ENCODE measurements at places on chromosomes 1 and 21. TPM values are rescaled to one million over a fixed set of nuclear protein-coding genes. Genes with fewer than 3 reads are reported as not detected.
A peak's percentile ranks its signal among the peaks of the same experiment; 100 is the strongest.

GRCh38 chr1:53572815-53573173 lies 113.6 kb downstream of the DMRTB1 start:
- no peak overlapping the region for H3K27ac ChIP-seq
- peaks cover 5% of the 10 kb centered on the region for H3K4me1 ChIP-seq
- H3K27me3 ChIP-seq, result peaks cover 22% of the 10 kb centered on the region
- no peaks in the 10 kb centered on the region for H3K36me3 ChIP-seq
- DNase-seq, result no peak

DNA sequence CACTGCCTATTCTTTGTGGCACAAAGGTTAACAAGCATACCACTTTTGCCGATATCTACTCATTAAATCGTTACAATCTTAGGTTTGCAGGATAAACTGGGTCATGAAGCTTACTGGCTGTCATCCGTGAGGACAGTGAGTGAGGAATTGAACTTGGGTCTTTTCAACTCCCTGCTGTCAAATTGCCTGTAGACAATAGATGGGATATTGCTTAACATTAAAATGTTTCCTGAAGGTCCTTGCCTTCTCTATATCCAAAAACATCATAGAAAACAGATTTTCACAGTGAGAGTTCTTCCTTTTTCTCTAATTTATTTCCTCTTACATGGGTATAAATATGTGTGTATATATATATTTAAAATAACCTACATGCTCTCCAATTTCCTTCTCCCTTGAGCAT lies 257.8 kb downstream of the LMO4 start:
- DNase-seq, result no peak
- H3K4me3 ChIP-seq, result no peak overlapping the region
- no peaks in the 10 kb centered on the region for H3K36me3 ChIP-seq
- H3K4me1 ChIP-seq, result no peaks in the 10 kb centered on the region

DNA sequence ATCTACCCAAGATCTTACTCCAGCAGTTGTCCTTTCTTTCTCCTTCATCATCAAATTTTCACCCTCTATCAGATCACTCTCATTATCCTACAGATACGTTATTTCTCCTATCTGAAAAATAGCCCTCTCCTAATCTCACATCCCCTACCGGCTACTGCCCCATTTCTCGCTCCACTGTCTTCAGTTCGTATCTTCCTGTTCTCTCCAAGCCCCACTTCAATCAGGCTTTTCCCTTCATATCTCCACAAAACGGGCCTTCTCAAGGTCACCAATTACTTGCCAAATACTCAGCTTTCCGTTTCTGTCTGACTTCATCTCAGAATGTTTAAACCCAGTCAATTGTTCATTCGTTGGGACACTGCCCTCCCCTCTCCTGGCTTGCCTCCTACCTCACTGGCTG lies 32.4 kb downstream of the SLC30A1 start:
- no peak for DNase-seq
- no peak overlapping the region for H3K27ac ChIP-seq
- no peak overlapping the region for H3K4me3 ChIP-seq
- H3K36me3 ChIP-seq, result no peaks in the 10 kb centered on the region
- H3K4me1 ChIP-seq, result peaks cover 3% of the 10 kb centered on the region
- H3K27me3 ChIP-seq, result peaks cover 7% of the 10 kb centered on the region

DNA sequence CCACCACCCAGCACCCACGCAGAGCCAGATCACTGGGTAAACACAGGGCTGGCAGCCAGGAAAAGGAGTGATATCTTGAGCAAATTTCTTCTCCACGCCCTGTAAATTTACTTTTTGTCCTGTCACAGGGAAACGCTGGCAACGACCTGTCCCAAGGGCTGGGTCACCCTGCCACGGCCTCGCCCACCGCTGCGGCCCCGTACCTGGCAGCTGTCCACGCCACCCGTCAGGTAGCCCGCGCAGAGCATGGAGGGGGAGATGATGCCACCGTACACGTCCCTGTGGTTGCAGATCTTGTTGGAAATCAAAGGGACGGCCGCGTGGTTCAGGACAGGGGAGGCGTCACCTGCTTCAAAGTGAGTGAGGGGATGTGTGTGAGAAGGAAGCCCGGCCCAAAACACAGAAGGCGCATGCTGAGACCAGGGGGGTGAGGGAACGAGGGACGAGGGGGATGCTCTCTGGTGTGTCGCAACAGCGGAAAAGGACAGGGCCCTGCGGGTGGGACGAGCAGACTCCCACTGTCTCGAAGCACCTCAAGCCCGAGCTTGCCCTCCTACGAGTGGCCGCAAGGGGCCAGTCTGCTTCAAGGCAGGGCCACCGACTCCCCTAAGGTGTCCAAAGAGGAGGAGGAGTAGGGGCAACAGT lies 10.1 kb upstream of the TFF1 start:
- H3K27me3 ChIP-seq, result no peaks in the 10 kb centered on the region
- DNase-seq, result no peak
- H3K4me1 ChIP-seq, result peaks cover 8% of the 10 kb centered on the region

GRCh38 chr1:19621274-19621950 lies 22.7 kb upstream of the NBL1 start:
- H3K36me3 ChIP-seq, result peaks cover 12% of the 10 kb centered on the region
- H3K4me3 ChIP-seq, result no peak overlapping the region
- no peak overlapping the region for H3K27ac ChIP-seq
- no peak for DNase-seq
- H3K27me3 ChIP-seq, result no peaks in the 10 kb centered on the region

- peaks cover 8% of the 10 kb centered on the region for H3K27me3 ChIP-seq
- peaks cover 16% of the 10 kb centered on the region for H3K4me1 ChIP-seq
- no peak overlapping the region for H3K27ac ChIP-seq
Measured at GRCh38 chr1:52567943-52568342, 15.1 kb upstream of the TUT4 start.

- H3K4me3 ChIP-seq, result peak overlapping the region; percentile 12
- H3K4me1 ChIP-seq, result peaks cover 6% of the 10 kb centered on the region
- no peak overlapping the region for H3K27ac ChIP-seq
- peaks cover 5% of the 10 kb centered on the region for H3K27me3 ChIP-seq
Measured at GRCh38 chr1:91099746-91100621, 78.1 kb upstream of the ZNF644 start.

Gene KRTAP11-1
- not detected for total RNA-seq

DNA sequence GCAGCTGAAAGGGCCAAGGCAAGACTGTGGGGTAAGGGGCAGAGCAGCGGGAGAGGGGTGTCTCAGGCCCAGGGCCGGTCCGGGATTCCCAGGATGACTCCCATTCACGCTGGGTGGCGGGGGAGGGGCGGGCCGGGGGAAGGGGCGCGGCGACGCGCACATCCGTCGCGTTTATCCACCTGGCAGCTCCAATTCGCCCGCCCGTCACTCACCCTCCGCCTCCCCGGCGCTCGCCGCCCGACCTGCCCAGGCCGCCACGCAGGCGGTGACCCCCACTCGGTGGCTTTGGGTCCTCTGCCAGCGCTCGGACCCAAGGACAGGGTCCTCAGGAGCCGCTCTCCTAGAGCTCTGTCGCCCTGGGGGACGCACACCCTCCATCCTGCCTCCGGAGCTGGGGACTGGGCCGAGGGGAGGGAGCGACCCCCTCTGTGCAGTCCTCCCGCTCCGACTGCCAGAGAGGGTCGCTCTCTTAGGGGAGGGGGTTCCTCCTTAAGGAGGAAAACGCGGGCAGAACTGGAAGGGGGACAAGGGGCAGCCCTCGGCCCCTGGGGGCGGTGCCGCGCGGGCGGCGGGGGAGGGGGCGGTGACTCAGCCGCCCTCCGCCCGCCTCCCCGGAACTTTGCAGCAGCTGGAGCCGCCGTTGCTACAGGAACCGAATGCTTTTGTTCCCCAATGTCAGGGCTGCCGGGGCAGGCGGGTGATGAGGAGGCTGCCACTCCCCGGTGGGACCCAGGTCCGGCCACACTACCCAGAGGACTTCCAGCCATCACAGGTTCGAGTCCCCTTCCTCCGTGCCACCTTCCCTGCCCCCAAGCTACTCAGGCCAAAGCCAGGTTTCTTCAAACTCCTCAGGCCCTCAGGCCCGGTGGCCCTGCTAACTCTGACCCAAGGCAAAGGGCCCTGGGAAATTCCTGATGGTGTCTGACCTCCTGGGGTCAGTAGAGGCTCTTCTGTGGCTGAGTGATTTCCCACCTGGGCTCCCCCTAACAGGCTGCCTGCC lies 3.4 kb downstream of the ADGRB2 start:
- H3K4me1 ChIP-seq, result peaks cover 16% of the 10 kb centered on the region
- no peaks in the 10 kb centered on the region for H3K36me3 ChIP-seq
- H3K4me3 ChIP-seq, result peak overlapping the region; percentile 55
- H3K27ac ChIP-seq, result peak overlapping the region; percentile 16
- peak; percentile 69 for DNase-seq
- H3K27me3 ChIP-seq, result peaks cover 37% of the 10 kb centered on the region

DNA sequence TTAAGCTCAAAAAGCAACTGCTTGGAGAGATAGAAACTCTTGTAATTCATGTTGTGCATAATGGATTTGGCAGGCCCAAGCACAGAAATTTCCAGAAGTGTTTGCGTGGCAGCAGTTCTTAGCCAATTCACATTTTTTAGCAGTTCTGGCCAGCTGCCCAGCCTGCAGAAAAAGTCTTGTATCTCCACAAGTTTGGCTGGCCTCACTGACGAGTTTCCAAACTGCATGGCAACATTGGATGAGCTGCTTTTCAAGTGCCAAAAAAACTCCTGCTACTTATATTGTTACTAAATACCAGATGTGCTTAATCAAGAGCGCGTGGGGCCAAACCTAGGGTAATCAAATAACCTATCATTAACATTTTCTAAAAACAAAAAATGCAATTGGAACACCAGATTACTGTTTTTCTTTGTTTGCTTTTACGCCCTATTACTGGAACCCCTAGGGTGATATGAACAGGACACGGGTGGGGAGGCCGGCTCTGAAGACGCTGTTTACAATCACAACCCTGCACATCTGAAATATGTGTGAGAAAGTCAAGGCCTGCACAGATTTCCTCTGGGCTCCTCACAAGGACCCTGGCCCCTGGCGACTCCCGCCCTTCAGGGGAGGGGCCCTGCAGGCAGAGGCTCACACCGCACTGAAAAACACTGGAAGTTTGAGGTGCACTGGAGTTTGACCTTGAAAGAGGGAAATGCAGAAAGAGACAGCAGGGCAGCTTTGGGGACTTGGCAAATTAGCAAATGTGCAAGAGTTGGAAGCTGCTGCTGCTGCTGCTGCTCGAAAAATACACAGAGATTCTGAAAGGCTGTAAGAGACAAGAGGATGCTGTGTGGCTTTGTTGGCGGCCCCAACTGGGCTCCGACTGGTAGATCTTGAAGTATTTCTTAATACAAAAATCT lies 55.2 kb upstream of the TARBP1 start:
- peaks cover 2% of the 10 kb centered on the region for H3K27me3 ChIP-seq
- H3K27ac ChIP-seq, result no peak overlapping the region
- no peak for DNase-seq
- H3K4me3 ChIP-seq, result no peak overlapping the region

Gene ADAM30
- not detected for total RNA-seq

Data from activated naive CD8-positive, alpha-beta T cell treated with anti-CD3 and anti-CD28 coated beads, Interleukin-2, amount 10 ng/mL, durations not matched to agents 7 days and 5 days (primary cell).